Fibroblast of lung (primary cell): ENCODE measurements at places on chromosomes 7 and 10. TPM values are rescaled to one million over a fixed set of nuclear protein-coding genes. Genes with fewer than 3 reads are reported as not detected.

GRCh38 chr7:128148676-128149075, 92.4 kb upstream of the LEP start:
- no peak for DNase-seq

- no peak for DNase-seq
These were observed 66.0 kb downstream of the TCERG1L start for GRCh38 chr10:131245475-131246059.

GRCh38 chr7:131105294-131105798, 222.3 kb upstream of the MKLN1 start:
- DNase-seq: no peak

DNA sequence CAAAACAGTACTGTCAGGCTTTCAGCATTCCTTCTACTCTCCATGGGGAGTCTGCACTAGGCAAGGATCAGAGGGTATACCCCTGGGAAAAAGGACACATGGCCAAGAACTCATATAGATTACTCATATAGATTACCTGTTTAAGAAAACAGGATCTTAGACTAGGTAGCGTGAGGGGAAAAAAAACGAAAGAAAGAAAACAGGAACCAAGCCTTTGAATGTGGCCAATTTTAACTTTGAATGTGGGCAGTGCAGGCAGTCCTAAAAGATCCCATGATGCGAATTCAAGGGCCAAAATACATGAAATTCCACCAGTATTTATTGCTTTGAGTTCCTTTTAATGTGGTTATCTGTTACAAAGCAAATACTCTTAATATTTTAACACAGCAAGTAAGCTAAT, 108.6 kb upstream of the TAC1 start:
- no peak for DNase-seq

DNA sequence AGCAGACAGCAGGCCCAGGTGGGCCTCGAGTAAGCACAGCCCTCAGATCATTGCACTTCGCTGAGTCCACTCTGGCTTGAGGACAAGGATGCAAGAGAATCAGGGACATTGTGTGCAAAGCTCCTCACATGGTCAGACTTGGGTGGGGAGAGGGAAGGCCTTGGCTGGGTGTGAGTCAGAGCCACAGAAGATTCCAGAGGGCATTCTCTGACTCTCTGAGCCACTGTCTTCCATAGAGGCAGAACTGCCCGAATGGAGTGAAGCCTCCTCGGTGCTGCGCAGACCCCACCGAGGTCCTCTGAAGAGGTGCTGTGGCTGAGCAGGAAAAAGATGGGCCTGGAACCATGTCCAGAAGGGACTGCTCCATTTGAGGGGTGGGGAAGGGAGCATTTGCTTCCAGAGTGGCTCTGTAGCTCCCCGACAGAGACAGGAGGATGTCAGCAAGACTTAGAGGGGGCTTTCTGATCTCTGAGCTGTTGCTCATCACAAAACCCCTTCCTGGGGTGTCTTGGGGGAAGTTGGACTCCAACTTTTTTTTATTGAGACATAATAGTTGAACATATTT, 120.8 kb downstream of the PTPN20 start:
- peak; percentile 14 for DNase-seq

GRCh38 chr10:1182280-1183032, 126.3 kb downstream of the WDR37 start:
- DNase-seq: no peak

DNA sequence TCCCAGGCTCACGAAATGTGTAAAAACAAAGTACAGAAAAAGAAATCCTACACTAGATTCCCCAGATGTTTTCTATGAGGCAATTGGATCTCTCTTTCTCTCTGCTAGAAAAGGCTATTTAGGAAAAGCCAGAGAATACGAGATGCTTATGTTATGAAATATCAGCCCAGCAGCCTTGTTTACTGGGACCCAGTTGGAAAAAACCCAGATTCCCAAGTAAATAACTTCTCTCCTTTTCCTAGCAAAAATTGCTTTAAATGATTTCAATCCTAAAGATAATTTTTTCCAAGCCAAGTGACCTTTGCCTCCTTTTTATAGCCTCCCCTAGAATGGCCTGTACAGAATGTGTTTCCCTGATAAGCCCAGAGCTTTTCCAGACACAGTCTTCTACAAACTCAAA, 199.3 kb downstream of the PLXNA4 start:
- no peak for DNase-seq

GRCh38 chr10:123518765-123519164, 147.4 kb upstream of the GPR26 start:
- DNase-seq: no peak

The RNF32 gene
- total RNA-seq: 2.6 and 2.8 TPM in 2 replicates

The ARHGAP22 gene
- 21.3 and 75.5 TPM in 2 replicates for total RNA-seq

The GIMAP6 gene
- total RNA-seq: under 0.01 TPM in 1 of 2 replicates, not detected in the other

The OR13A1 gene
- not detected in 2 replicates for total RNA-seq

The RBM17 gene
- 46.1 and 56.8 TPM in 2 replicates for total RNA-seq
